ENCODE measurements at places on chromosomes 4 and X.

DNA sequence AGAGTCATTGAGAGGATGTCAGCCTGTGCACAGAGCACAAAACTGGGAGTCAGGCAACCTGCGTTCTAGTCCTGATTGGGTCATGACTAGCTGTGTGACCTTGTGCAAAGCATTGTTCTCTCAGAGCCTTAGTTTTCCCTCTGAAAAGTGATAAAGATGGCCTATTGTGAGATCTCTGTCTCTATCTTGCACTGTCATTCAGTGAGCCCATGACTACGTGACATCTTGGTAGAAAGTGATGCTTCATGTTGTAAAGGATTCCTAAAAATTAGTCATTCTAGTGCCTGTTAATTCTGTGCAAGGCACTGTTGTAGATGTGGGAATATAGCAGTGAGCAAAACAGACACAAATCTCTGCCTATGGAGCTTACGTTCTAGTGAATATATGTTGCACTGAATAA, 2.5 kb downstream of the PGRMC1 start:
- H3K36me3 ChIP-seq: peaks cover 3% of the 10 kb centered on the region
- no peak for DNase-seq
- peaks cover 15% of the 10 kb centered on the region for H3K4me1 ChIP-seq

GRCh38 chr4:170281027-170281426, 191.3 kb upstream of the AADAT start:
- DNase-seq: no peak
- no peaks in the 10 kb centered on the region for H3K36me3 ChIP-seq
- H3K4me3 ChIP-seq: no peak overlapping the region
- H3K27me3 ChIP-seq: no peaks in the 10 kb centered on the region
- H3K4me1 ChIP-seq: no peaks in the 10 kb centered on the region

DNA sequence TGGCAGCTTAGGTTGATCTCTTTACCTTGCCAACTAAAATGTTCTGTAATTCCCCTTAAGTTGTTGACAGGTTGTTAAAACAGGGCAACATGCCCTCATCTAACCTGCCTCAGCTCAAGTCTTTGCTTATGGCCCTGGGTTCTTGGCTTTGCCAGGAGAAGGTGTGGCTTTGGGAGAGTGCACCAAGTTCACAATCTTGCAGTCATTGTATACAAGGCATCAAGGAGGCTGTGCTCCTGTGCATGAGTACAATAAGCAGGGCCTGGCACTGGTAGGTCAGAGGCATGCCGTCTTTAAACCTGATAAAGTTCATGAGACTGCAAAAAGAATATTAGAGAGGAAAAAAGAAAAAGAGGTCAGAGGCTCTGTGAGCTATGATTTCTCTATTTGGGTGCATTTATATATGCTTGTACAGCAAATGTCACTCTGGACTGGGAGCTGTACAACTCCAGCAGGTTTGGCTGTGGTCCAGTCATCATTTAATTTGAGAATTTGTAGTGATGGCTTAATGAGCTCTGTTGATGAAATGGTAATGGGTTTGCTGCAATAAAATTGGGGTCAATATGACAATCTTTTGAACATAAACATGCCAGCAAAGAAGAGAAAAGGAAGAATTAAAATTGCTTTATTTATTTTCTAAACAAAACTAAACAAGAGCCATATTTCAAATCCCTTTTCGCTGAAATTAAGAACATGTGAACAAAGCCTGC, 30.3 kb downstream of the AREG start:
- H3K27ac ChIP-seq: no peak overlapping the region
- no peaks in the 10 kb centered on the region for H3K36me3 ChIP-seq
- no peaks in the 10 kb centered on the region for H3K27me3 ChIP-seq
- H3K4me3 ChIP-seq: no peak overlapping the region
- H3K4me1 ChIP-seq: peaks cover 20% of the 10 kb centered on the region

DNA sequence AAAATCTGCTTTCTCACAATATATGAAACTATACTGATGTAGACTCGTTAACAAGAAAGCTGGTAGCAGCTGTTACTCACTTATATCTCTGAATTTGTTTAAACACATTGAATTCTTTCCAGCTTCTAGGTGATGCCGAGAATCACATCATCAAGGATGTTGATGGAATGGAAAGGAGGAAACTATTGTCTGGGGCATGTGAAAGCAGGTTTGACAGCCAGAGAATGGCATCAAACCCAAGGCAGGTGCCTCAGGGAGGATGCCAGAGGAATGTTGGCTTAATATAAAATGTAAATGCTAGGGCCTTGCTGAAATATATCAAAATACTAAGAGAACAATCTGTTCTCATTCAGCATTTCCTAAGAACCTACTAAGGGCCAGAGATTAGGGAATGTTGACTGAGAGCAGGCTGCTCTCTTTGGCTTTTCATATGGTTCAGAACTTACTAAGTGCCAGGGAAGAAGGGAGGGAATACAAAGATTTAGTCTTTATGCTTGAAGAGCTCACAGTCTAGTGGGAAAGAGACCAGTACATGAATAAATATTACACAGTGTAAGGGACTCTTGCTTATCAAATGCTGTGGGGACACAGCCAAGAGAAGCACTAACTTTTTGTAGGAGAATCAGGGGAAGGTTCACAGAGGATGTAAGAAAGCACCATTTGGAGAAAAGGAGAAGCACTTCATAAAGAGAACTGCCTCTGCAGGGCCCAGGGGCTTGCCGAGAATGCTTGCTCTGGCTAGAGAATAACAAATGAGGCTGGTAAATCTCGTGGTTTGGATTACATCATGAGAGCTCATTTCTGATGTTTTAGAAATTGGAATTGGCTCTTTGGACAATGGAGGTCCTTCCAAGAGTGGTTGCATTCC, 14.7 kb downstream of the SLIT2 start:
- H3K4me1 ChIP-seq: no peaks in the 10 kb centered on the region
- no peak overlapping the region for H3K4me3 ChIP-seq
- no peaks in the 10 kb centered on the region for H3K36me3 ChIP-seq
- H3K27ac ChIP-seq: peak overlapping the region; percentile 37

- no peaks in the 10 kb centered on the region for H3K4me1 ChIP-seq
- H3K4me3 ChIP-seq: no peak overlapping the region
- no peak for DNase-seq
- H3K36me3 ChIP-seq: no peaks in the 10 kb centered on the region
- H3K27ac ChIP-seq: no peak overlapping the region
Measured at GRCh38 chrX:5306654-5307121, 922.0 kb downstream of the NLGN4X start.

DNA sequence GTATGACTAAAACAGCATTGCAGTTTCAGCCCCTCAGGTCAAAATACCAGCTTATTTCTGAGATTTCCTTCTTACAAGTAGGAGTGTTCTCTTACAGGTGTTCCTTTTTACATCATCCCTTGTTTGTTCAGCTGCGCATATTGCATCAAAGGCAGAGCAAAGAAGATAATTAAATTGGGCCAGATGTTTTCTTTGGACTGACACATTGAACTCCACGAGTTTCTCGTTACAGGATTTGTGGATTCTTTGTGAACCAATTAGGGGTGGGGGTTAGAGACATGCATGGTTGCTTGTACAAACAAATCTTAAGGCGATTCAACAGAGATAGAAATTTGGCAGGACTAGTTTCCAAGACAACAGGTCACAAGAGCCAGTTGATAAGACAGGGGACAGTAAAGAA, 95.7 kb downstream of the SPANXN4 start:
- no peaks in the 10 kb centered on the region for H3K36me3 ChIP-seq
- H3K27ac ChIP-seq: no peak overlapping the region
- no peaks in the 10 kb centered on the region for H3K27me3 ChIP-seq
- no peak overlapping the region for H3K4me3 ChIP-seq

- H3K4me1 ChIP-seq: no peaks in the 10 kb centered on the region
- no peaks in the 10 kb centered on the region for H3K27me3 ChIP-seq
- no peak for DNase-seq
Measured at GRCh38 chr4:74444891-74445642, at the start of gene AREG. TSS of gene AREG (plus strand) at chr4:74445136. CDS start at chr4:74445346, 210 bp downstream.

DNA sequence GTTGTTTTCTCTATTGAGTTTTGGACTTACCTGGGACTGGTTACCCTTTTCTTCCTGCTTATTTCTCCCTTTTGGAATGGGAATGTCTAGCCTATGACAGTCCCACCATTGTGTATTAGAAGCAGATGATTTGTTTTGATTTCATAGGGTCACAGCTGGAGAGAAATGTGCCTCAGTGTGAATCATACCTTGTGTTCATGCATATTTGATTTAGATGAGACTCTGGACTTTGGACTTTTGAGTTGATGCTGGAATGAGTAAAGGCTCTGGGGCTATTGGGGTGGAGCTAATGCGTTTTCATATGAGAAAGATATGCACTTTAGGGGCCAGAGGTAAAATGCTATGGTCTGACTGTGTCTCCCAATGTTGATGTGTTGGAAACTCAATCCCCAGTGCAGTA, 30.5 kb upstream of the TEX13C start:
- H3K27me3 ChIP-seq: no peaks in the 10 kb centered on the region
- DNase-seq: no peak
- no peaks in the 10 kb centered on the region for H3K36me3 ChIP-seq
- no peaks in the 10 kb centered on the region for H3K4me1 ChIP-seq
- H3K4me3 ChIP-seq: no peak overlapping the region
- no peak overlapping the region for H3K27ac ChIP-seq

Measured in vagina (tissue), 2 donors.